ENCODE measurements at places on chromosomes 4 and X.

GRCh38 chr4:139611391-139611790, 54.2 kb upstream of the MGST2 start:
- no peak for DNase-seq

DNA sequence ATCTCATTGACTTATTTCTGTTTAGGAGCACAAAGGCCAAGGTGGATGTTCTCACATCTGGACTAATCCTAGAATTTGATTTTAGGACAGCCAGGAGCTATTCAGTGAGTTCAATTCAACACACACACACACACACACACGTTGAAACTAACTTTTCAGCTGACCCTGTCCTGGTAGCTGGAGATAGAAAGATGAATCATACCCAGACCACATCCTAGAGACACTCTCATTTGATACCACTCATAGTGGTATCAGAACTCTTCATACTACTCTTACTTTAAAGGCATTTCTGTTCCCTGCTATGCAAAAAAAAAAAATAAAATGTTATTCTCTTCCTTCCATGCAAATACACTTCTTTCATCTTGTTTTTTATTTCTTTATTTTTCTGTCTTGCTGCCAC, 36.7 kb downstream of the KLF8 start:
- no peak for DNase-seq

DNA sequence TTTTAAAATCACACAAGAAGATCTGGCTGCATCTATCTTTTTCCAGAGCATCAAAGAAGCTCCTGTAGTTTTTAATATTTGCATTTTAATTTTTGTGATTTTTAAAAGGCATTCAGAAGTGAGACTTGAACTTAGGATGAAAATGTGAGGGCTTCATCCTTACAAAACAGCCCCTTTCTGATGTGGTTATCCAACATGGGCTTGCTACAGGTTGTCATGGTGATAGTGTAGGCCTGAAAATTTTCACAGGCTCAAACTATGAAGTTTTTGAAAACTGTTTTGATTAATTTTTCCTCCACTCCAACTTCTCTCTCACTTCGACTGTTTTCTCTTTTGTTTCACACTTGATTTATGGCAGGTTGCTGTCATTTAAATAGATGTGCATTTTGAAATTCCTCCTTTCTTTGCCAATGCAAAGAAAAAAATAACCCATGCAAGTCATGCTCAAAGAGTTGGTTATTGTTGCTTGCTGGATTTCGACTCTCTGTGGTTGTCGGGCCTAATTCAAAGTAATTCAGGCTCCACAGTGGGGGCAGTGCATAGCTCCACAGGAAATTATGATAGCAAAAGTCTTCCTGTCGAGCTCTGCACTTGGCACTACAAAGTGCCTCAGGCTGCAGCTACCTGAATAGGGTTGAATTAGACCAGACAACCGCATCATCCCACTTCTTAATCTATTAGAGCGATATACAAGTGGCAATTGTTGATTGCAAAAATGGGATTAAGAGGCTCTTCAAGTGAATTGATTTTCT, 201.0 kb upstream of the GPR101 start:
- DNase-seq = no peak

DNA sequence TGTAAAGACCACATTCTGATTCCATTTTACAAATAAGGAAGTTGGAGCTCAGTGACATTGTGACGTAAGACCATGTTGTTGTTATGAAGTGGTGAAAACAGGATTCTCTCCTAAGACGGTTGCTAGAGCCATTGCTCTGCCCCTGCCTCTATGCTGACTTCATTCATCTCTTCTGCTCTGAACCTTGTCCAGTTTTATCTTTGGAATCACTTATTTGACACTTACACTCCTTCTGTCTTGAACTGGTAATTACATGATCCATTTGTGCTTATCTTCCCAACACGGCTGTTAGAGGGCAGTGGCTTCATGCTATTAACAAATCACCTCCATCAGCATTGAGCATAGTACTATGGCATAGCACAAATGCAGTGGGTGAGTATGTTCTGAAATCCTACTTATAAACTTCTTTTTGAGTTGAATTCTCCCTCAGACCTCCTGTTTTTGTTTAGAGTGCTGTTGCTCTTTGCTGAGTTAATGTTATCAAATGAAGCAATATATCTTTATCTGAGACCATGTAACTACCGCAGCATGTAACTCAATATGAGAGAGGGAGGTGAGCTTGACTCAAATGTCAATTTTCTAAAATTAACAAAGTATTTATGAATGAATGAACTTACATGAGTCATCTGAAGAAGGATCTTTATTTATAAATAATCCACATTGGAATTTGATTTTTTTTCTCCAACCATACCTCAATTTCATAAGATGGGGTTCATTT, 177.8 kb downstream of the RASL11B start:
- DNase-seq = no peak

GRCh38 chrX:8297766-8298165, 126.7 kb upstream of the VCX2 start:
- no peak for DNase-seq

GRCh38 chr4:94690851-94691254, 66.9 kb upstream of the BMPR1B start:
- DNase-seq = no peak

DNA sequence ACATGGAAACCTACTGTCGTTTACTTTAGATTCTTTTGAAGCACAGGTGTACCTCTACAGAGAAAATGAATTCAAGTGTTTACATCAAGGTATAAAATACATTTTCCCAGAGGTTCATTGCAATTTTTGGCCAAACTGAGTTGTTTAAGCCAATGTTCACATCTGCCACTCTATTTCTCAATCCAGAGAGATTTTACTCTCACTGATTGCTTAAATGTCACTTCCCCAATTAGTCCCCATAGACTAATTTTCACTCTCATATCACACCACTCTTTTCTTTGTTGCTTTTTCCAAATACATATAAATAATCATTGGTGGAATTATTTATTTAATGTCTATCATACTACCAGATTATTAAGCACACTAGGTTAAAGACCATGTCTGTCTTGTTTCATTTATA, 271.8 kb downstream of the PPP3CA start:
- no peak for DNase-seq

DNA sequence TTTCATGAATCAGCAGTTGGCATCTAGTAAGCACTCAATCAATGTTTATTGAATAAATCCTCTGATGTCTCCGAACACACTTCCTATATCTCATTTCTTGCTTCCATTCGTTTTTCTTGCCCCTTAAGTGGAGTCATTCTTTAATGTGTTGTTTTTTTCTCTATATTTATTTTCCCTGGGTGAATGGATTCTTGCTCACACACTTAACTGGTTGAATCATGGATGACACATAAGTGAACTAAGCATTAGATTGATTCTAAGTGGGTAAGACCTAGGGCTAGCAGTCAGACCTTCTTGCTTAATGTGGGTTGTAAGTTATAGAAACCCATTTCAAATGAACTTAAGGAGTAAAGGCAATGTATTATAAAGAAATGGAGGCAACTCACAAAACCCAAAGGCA, 111.1 kb downstream of the RTL3 start:
- DNase-seq = no peak

GRCh38 chrX:110120025-110120424, 117.1 kb downstream of the TMEM164 start:
- no peak for DNase-seq

DNA sequence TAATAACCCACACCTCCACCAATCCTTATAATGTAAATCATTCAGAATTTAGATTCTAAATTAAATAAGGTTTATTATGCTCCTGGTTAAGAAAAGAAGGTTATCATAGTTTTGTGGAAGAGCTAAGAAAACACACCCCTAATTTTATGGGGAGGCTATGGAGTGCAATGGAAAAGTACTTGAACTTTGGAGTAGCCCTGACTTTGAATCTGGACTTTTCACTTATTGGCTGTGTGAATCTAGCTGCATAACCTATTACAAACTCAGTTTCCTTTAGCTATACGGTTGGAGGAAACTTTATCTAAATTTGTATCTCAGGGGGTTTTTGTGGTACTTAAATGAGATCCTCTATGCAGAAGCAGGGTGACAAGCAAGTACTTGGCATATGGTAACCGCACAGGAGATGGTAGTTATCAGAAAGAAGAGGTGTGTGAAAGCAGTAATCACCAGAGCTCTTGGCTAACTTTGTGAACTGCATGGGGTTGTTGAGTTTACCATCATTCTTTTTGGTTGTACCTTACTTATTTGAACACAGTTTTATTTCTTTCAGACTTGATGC, 143.1 kb downstream of the SHROOM3 start:
- DNase-seq = no peak

DNA sequence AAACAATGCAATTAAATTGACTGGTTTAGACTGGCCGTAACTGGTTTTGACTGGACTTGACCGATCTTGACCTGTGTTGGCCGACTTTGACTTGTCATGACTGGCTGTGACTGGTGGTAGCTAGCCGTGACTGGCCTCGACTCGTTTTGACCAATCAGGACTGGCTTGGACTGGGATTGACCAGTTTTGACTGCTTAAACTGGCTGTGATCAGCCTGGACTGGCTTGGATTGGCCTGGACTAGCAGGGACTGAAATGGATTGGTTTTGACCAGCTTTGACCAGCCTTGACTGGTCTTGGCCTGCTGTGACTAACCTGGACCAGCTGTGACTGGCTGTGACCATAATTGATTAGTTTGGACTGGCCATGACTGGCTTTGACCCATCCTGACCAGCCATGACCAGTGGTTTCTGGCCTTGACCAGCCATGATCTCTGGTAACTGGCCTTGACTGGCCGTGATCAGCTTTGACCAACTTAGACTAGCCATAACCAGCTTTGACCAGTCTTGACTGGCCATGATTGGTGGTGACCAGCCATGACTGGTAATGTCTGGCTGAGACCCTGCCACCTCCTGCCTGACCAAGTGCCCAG, 13.1 kb downstream of the SUV39H1 start:
- no peak for DNase-seq

DNA sequence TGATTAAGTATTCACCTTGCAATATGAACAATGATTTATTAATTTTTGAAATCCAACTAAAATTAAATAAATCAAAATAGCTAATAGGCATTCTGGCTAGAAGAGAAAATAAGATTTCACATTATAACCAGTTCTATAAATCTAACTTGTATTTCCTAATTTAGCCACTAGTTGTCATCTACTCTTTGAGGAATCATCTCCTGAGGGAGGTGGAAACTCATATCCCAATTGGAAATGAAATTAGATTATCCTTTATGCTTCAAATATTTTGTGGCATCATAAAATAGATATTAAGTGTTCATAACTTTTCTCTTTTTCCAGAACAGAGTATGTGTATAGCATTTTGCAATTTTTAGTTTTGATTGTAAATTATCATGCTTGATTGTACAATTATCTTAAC, 558.5 kb upstream of the DIAPH2 start:
- DNase-seq = no peak

DNA sequence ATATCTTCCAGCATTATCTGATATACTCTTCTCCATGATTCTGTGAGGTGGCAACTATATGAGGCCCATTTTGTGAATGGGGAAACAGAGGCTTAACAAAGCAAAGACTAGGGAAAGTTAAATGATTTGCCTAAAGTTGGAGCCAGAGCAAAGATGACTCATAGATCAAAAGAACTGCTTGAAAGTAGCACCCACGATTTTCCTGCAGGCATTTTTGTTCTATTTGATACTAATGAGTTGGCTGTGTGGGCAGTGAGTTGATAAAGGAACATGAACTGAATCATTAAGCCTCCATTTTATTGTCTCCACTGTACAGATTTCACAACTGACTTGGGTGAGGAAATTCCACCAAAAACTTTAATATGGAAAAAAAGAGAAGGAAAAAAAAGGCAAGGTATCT, 138.9 kb upstream of the IGFBP7 start:
- no peak for DNase-seq

DNA sequence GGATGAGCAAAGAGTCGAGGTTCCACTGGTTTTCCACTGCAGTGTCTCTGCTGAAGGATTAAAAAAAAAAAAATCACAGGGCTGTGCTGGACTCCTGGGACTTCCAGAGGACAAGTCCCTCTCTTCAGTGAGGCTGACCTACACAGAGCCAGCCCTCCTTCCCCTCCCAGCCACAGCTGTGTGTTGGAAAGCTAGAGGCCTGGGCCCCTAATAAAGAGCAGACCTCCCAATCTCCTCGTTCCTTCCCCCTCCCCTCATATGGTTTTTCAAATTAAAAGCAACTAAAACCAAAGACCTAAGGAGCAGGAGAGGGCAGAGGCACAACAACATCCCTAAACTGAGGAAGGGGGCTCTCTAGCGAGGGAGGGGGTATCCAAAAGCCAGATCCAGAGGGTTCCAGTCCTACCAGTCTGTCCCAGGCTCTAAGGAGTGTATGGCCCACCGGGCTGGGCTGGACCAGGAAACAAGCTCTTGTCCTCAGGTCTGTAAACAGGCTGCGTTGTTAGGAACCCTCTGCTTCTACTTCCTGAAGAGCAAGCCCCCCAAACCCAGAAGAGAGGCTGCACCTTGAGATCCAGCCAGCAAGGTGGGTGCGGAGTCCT, 4.0 kb upstream of the PDGFRA start:
- DNase-seq = no peak

- no peak for DNase-seq
Measured at GRCh38 chr4:164116286-164116685, 621.8 kb downstream of the TMA16 start.
